H7 (cell line): ENCODE measurements at places on chromosomes 7 and 10. TPM values are rescaled to one million over a fixed set of nuclear protein-coding genes. Genes with fewer than 3 reads are reported as not detected.

Gene SLC39A12
- total RNA-seq = 0.03 TPM in 1 of 2 replicates, not detected in the other

Gene VWDE
- total RNA-seq = 9.7 and 22.8 TPM in 2 replicates

Gene ECHDC3
- total RNA-seq = 57.9 and 59.7 TPM in 2 replicates

DNA sequence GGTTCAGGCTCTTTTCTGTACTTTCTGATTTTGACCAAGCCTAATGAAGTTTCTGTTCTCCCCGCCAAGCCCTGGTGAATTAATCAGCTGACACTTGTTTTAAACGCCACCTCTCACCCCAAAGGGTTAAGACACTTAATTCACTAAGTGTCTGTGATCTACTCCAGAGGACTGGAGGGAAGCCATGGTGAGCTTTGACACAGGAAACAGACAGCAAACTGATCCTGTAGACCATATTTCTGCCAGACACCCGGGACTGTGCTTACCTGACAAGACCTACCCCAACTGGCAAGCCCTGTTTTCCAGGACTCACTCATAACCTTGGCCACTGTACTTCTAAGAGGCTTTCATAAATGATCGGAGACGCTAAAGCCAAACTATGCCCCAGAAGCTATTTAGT, 126.0 kb downstream of the STRA8 start:
- no peak for DNase-seq

- no peak for DNase-seq
Observed at GRCh38 chr10:21969326-21970287, 33.9 kb downstream of the DNAJC1 start.

DNA sequence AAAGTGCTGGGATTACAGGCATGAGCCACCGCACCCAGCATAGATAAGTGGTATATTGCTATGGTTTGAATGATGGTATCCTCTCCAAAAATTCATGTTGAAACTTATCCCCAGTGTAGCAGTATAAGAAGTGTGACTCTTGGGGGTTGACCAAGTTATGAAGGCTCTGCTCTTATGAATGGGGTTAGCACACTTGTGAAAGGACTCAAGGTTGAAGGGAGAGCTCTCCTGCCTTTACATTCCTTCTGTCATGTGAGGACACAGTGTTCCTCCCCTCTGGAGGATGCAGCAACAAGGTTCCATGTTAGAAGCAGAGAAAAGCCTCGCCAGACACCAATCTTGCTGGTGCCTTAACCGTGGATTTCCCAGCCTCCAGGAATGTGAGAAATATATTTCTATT, 58.0 kb downstream of the ADK start:
- no peak for DNase-seq

DNA sequence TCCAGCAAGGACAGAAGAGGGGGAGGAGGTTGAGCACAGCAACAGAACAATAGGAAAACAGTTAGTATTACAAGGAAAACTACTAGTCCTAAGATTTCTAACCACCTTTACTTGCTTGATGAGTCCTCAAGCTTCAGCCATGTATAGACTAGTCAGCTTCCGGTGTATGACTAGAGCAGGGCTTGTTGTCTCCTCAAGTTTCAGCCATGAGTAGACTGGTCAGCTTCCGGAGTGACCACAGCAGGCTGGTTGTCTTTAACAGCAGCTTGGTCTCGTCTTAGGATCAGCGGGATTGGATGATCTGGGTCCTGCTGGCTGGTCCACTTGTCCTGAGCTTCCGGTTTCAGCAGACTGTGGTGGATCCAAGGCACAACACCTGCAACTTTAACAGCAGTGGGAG, 10.6 kb upstream of the ZNF239 start:
- no peak for DNase-seq

GRCh38 chr7:8015746-8016120, 47.1 kb downstream of the GLCCI1 start:
- no peak for DNase-seq

DNA sequence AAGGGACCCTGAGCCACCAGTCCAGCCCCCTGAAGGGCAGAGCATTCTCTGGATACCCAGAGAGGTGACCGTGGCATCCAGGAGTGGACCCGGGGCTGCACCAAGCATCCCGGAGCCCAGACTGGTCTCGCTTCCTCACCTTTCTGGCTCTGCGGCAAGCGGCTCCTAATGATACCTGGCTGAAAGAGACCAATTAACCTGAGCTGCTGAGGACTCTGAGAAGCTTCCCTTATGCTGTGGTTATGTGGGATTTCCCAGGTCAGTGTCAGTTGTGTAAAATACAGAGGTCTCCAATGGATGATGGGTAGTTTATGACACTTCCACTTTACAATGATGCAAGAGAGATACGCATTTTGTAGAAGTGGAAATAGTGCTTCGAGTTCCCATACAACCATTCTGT, 51.5 kb downstream of the PFKFB3 start:
- no peak for DNase-seq

GRCh38 chr7:22664988-22665798, 61.8 kb upstream of the IL6 start:
- peak; percentile 39 for DNase-seq

- DNase-seq = no peak
Observed at GRCh38 chr10:132245056-132245455, 58.3 kb downstream of the DPYSL4 start.

GRCh38 chr10:113578773-113579172, 25.9 kb downstream of the HABP2 start:
- no peak for DNase-seq

DNA sequence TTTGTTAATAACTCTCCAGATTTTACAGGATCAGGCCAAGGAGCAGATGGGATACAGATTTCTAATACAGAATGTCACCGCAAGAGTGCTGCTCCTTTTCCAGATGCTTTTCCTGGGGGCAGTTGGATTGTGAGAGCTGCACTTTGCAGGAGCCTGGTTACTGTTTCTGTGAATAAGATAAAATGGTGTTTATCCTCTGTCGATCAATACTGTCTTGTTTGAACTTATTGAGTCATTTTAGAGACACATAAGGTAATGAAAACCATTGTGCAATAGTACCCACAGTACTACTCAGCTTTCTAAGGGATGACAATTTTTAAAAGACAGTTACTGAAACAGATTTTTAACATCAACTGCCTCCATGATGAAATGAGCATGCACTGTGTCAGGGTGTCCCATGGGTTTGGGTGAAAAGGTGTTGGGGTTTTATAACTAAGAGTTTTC, 2.9 kb downstream of the A1CF start:
- no peak for DNase-seq

DNA sequence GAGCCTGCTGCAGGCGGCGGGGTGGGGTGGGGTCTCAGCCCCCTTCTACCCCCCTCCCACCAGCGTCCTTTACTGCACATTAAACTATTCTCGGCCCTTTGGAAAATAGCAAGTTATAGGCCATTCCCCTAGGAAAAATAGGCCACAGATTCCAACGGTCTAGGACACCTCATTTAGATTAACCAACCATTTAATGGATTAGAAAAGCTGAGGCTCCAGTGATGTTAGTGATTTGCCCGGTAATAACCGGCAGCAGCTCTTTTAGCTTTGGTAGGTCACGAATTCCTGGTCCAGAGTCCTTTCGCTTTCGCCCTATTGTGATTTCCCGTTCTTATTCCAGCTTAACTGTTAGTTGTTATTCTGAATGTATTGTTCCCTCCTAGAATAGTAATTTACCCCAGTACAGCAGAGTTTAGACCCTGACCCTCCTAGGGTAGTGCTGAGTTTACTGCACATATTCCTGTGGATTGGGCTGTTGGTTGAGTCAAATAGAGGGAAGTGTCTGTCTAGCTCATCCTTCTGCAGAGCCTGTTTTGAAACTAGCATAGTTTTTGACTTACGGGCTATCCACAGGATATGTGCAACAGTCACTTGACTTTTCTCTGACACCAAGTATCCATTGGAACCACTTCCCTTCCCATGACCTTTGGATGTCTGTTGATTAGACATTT, 754 bp downstream of the GSTO1 start:
- DNase-seq = peak; percentile 45

GRCh38 chr7:105187302-105188169, 173.5 kb downstream of the KMT2E start:
- no peak for DNase-seq

GRCh38 chr7:80165177-80165576, 30.5 kb downstream of the GNAI1 start:
- peak; percentile 7 for DNase-seq

DNA sequence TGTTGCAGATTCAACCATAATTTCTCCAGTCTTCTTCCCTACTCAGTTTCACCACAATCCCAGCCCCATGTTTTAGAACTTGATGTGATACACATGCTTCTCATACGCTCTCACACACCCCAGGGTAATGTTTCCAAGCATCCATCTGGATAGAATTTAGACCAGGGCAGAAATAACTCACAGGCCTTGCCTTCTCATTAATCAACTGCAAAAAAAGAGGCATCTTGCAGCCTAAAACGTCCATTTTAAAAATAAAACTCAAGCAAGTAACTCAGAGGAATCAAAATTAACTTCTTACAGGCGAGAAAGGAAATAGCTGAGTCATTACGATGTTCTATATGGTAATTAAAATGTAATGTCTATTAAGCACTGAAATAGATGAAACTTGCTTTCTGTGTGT, 127.2 kb upstream of the RSU1 start:
- DNase-seq = no peak
